Progenitor cell of endocrine pancreas (in vitro differentiated cells): ENCODE measurements at places on chromosomes 3 and 15.

DNA sequence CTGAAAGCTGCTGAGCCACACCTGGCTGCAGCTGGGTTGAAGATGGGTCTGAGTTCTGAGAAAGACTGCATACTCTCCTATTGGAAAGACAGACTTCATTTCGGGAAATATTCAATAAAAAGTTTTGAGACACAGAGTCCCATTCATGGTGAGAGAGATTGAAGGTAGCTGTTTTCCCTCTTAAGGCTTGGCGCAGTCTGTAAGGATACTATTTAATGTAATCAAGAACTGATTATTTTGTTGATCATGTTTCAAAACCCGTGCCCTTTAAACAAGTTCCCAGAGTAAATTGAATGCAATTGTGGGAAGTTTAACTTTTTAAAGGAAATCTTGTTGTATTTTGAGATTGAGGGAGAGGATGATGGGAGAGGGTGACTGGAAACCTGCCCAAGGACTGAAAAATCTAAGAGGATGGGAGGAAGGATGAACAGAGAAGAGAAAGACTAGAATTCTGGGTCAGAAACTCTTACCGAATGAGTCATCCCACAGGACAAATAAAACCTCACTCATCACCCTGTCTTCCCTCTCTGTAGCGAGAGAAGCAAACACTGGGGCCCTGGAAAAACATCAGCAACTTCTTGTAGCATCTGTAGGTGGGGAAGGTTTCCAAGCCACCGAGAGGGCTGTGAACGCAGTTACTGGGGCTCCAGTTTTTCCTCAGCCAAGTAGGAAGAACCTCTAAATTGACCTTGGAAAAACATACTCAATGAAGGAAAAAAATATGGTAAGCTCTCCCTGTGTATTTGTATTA, 193.2 kb upstream of the TPRG1 start:
- no peak overlapping the region for H3K27ac ChIP-seq
- no peaks in the 10 kb centered on the region for H3K4me1 ChIP-seq
- no peaks in the 10 kb centered on the region for H3K36me3 ChIP-seq
- H3K4me3 ChIP-seq = no peak overlapping the region
- no peak for DNase-seq

DNA sequence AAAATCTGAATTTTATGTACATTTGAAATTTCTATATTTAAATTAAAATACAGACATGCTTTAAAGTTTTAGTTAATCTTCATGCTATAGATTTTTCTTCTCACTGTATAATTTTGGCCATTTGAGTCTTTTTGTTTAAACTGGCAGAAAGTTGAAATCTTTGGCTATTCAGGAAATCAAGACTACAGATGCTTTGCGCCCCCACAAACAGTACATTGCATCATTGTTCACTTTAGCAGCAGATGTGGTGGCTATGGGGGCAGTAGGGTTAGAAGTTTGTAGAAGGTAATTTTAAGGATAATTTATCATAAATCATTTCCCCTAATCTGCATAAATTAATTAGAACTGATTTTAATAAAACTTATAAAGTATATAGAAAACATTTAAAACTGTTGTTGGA, 20.9 kb downstream of the SPPL2A start:
- no peak for DNase-seq
- no peaks in the 10 kb centered on the region for H3K4me1 ChIP-seq
- H3K27me3 ChIP-seq = no peaks in the 10 kb centered on the region
- no peak overlapping the region for H3K27ac ChIP-seq
- H3K4me3 ChIP-seq = no peak overlapping the region
- peaks cover 5% of the 10 kb centered on the region for H3K36me3 ChIP-seq

DNA sequence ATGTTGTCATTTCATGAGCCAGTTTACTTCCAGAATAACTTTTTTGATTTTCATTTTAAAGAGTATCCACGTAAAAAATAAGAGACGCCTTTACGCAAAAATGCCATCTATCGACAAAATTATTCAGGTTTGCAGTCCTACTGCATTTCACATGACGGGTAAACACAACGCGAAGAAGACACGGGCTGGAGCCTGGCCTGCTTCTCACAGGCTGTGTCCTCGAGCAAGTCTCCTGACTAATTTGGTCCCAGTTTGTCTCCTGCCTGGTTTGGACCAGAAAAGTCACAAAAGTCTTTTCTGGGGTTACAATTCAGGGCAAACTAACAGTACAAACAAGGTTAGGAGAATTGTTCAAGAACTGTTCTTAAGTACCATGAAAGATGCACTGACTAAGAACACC, 51.7 kb downstream of the CHSY1 start:
- H3K27ac ChIP-seq = no peak overlapping the region
- peaks cover 5% of the 10 kb centered on the region for H3K4me1 ChIP-seq
- no peak for DNase-seq

GRCh38 chr3:110579840-110580550, 491.6 kb upstream of the NECTIN3 start:
- peaks cover 5% of the 10 kb centered on the region for H3K27me3 ChIP-seq
- no peak overlapping the region for H3K4me3 ChIP-seq
- H3K27ac ChIP-seq = no peak overlapping the region
- H3K36me3 ChIP-seq = no peaks in the 10 kb centered on the region
- no peak for DNase-seq

- no peaks in the 10 kb centered on the region for H3K36me3 ChIP-seq
- no peaks in the 10 kb centered on the region for H3K27me3 ChIP-seq
- H3K27ac ChIP-seq = no peak overlapping the region
- no peaks in the 10 kb centered on the region for H3K4me1 ChIP-seq
These were observed 52.8 kb downstream of the ITGA11 start for GRCh38 chr15:68379058-68379758.

- no peaks in the 10 kb centered on the region for H3K36me3 ChIP-seq
- no peaks in the 10 kb centered on the region for H3K4me1 ChIP-seq
- DNase-seq = no peak
- H3K27me3 ChIP-seq = no peaks in the 10 kb centered on the region
These were observed 74.3 kb downstream of the GABRB3 start for GRCh38 chr15:26698555-26698954.

DNA sequence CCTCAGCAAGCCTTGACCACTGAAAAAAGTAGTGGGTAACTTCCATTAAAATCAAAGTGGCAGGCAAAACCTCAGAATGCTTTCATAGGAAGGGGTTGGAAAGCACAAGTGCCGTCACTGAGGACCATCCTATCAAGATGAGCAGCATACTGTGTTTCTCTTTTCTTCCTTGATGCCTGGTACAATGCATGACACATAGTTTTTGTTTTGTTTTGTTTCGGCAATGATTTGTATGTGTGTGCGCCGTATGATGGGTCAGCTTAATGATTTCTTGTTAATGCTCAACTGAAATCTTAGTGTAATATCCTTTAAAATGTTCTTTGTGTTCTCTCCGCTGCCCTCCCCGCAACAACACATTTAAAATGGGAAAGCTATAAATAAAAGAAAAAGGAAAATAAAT, 476.4 kb upstream of the KCNMB2 start:
- DNase-seq = no peak
- H3K4me3 ChIP-seq = no peak overlapping the region
- no peaks in the 10 kb centered on the region for H3K36me3 ChIP-seq
- no peaks in the 10 kb centered on the region for H3K4me1 ChIP-seq

DNA sequence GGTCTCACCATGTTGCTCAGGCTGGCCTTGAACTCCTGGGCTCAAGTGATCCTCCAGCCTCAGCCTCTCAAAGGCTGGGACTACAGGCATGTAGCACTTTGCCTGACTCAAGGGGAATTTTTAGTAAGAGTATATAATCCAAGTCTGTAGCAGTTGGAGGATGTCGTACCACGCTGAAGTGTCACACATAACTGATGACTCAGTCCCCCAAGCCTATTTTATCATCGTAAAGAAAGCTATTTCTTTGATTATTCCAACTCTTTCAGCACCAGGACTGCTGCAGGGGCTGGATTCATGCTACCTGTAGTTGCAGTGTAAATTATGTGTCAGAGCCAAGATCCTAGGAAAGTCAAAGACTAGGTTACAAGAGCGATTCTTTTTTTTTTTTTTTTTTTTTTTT, 1.4 kb upstream of the PRKCI start:
- no peaks in the 10 kb centered on the region for H3K36me3 ChIP-seq
- no peaks in the 10 kb centered on the region for H3K27me3 ChIP-seq
- DNase-seq = no peak
- no peak overlapping the region for H3K4me3 ChIP-seq

DNA sequence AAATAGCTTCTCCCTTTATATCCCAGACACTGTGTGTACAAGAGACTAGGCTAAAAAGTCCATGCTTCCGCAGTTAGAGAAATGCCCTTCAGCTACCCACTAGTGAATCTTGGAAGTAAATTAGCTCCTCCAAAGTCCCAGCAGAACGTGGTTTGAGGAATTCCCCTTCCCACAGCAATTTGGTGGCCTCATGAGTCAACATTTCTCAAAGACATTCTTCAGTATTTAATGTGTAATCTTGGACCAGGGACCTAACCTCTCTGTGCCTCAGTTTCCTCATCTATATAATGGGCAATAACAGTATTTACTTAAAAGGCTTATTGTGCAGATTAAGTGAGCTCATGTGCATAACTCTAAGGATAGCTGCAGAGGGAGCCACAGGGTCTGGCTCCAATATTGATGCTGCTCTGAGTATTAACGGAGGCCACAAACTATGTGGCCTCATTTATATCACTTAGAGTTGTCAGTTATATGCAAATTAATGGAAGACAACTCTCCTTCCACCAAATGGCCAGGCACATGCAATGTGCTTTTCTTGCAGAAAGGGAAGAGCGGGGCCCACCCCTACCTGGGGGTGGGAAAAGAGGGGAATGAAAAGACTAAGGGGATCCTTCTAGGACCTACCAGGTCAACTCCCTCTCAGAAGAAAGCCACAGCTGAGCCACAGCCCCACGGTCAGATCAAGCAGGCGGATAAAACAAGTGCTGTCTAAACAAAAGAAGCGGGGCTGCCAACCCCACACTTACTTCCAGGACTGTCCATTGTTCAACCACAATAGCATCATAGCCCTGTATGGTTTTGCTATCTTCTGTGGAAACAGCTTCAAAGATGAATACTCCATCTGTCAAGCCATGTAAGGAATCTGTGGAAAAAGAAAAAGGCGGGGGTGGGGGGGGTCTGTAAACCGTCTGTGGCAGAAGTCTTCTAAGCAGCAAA, 92.4 kb downstream of the OXNAD1 start:
- peak overlapping the region; percentile 15 for H3K27ac ChIP-seq
- no peaks in the 10 kb centered on the region for H3K36me3 ChIP-seq
- no peak for DNase-seq
- H3K4me3 ChIP-seq = no peak overlapping the region
- peaks cover 4% of the 10 kb centered on the region for H3K27me3 ChIP-seq

DNA sequence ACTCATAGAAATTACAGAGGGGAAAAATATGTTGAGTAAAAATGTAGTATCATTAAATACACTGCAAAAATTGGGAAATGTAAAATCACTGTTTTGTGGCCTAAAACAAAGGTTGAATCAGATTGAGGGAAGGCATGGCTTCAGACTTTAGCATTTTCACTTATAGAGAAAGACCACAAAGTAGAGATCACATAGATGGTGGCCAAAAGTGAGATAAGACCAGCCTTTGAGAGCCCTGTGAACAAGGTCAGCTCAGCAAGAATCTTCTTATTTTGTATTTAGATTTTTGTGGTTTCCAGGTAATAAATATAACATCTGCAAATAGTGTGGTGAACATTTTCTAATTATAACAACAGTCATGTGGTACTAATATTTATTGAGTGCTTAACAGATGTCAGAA, 544.8 kb upstream of the DPPA4 start:
- no peaks in the 10 kb centered on the region for H3K4me1 ChIP-seq
- no peaks in the 10 kb centered on the region for H3K27me3 ChIP-seq
- H3K27ac ChIP-seq = no peak overlapping the region

DNA sequence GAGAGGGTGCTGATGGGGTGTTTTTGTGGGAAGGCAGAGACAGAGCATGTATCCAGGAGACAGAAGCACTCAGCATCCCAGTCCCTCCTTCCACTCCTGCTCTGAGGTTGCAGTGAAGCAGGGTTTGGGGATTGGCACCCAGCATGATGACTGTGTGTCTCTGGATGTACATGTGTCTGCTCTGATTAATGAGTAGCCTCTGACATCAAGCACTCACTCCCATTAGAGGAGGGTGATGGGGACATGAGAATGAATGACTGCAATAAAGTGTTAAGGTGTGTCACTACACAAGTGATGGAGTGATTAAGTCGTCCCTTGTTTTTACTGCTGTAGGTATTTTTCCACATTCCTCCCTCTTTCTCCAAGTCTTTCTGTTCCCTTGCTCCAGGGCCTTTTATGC, 9.6 kb upstream of the MYZAP start:
- no peak overlapping the region for H3K27ac ChIP-seq
- H3K27me3 ChIP-seq = no peaks in the 10 kb centered on the region
- no peak for DNase-seq
- peaks cover 30% of the 10 kb centered on the region for H3K4me1 ChIP-seq

GRCh38 chr3:159458010-159458409, 530.6 kb upstream of the IL12A start:
- peaks cover 2% of the 10 kb centered on the region for H3K27me3 ChIP-seq
- H3K36me3 ChIP-seq = no peaks in the 10 kb centered on the region
- no peaks in the 10 kb centered on the region for H3K4me1 ChIP-seq
- H3K4me3 ChIP-seq = no peak overlapping the region

DNA sequence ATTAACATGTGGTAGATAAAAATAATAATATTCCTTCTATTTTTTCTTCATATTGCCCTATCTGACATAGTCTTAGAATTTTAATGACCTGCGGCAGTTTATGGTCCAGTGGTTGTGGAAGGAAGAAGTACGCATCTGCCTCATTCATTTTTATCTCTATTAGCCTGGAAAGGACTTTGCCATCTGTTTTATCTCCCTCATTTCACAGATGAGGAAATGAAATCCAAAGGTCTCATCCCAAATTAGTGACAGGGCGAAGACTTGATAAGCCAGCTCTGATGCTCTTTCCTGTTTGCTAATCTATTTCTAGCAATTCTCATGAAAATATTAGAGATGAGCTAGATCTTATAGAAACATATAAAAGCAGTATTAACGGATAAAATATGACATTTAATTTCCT, 113.3 kb downstream of the KLHL25 start:
- peaks cover 21% of the 10 kb centered on the region for H3K36me3 ChIP-seq
- no peak for DNase-seq
- no peak overlapping the region for H3K27ac ChIP-seq
- peaks cover 2% of the 10 kb centered on the region for H3K4me1 ChIP-seq
- no peaks in the 10 kb centered on the region for H3K27me3 ChIP-seq

DNA sequence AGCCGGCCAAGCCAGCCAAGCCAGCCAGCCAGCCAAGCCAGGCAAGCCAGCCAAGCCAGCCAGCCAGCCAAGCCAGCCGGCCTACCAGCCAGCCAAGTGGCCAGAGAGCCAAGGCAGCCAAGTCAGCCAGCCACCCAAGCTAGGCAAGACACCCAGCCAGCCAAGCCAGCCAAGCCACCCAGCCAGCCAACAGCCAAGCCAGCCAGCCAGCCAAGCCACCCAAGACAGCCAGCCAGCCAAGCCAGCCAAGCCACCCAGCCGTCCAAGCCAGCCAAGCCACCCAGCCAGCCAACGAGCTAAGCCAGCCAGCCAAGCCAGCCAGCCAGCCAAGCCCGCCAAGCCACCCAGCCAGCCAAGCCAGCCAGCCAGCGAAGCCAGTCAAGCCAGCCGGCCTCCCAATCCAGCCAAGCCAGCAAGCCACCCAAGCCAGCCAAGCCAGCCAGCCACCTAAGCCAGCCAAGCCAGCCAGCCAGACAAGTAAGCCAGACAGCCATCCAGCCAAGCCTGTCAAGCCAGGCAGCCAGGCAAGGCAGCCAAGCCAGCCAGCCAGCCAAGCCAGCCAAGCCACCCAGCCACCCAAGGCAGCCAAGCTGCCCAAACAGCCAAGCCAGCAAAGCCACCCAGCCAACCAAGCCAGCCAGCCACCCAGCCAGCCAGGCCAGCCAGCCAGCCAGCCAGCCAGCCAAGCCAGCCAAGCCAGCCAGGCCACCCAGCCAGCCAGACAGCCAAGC, 200.5 kb downstream of the GOLGA6L6 start:
- H3K27ac ChIP-seq = no peak overlapping the region
- H3K27me3 ChIP-seq = no peaks in the 10 kb centered on the region
- H3K4me3 ChIP-seq = no peak overlapping the region
- peaks cover 4% of the 10 kb centered on the region for H3K36me3 ChIP-seq
- peak; percentile 87 for DNase-seq
